ENCODE measurements at places on chromosomes 3 and 15. TPM values are rescaled to one million over a fixed set of nuclear protein-coding genes. Genes with fewer than 3 reads are reported as not detected.

The SEMA3G gene
- total RNA-seq: under 0.01 TPM

The EPHB3 gene
- total RNA-seq: 4.1 TPM

DNA sequence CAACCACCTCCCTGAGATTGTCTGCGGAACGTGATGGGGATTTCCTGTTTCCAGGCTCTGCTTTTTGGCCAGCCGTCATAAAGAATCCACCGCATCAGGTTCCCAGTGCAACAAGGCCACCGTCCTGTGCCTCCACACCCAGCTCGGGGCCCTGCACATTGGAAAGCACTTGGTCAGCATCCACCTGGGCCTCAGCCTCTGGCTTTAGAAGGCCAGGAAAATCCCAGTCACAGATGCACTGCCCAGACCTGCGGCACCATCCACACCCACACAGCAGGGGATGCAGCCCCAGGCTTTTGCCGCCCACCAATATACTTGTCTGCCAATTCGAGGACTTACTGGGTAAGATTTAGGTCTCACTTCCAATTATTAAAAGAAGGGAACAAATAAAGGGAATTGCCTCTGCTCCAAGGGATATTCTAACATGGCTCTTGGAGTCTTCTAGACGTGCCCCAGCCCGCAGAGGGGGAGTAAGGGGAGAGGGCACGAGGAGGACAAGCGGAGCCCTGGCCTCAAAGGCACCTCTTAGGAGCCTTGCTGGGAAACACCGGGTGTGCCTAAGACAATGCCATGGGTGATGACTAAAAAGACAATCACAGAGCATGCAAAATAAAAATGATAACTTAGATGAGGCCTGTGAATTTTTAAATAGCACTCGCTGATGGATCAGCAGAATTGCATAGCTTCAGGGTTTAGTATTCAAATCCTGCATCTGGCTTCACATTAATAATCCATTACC, 169.2 kb downstream of the FOXP1 start:
- no peak for DNase-seq

DNA sequence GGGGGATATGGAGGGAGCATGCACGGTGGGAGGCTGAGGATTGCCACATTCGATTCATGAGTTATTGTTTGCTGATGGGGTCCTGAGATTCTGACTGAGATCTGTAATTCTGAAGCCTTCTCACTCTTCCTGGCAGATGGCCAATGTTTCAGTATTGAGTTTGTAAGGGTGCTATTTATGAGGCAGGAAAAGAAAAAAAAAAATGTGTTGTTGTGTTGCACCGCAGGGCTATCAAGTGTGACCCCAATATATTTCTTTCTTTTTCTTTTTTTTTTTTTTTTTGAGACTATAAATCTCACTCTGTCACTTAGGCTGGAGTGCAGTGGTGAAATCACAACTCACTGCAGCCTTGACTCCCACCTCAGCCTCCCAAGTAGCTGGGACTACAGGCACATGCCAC, 3.2 kb upstream of the SENP2 start:
- no peak for DNase-seq

- no peak for DNase-seq
Observed at GRCh38 chr15:83919978-83920510, 266.1 kb downstream of the ADAMTSL3 start.

DNA sequence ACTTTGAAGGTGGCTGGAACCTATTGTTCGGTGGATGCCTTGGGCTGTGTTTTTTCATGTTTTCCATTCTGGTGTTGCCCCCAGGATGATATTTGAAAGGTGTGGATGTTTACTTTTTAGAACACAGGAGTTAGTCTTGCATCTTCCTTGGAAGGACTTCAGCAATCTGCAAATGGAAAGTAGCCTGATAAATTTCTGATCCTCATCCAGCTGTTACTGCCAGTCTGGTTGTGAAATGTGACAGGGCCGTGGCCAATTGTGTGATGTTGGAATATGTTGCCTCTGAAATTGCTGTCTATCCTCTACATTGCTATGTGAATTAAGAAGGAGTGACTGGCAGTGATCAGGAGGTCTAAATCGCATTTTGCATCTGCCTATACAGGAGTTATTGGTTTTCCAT, 382.5 kb upstream of the C2CD4B start:
- DNase-seq: no peak

- no peak for DNase-seq
Observed at GRCh38 chr15:70257047-70257446, 159.3 kb upstream of the TLE3 start.

DNA sequence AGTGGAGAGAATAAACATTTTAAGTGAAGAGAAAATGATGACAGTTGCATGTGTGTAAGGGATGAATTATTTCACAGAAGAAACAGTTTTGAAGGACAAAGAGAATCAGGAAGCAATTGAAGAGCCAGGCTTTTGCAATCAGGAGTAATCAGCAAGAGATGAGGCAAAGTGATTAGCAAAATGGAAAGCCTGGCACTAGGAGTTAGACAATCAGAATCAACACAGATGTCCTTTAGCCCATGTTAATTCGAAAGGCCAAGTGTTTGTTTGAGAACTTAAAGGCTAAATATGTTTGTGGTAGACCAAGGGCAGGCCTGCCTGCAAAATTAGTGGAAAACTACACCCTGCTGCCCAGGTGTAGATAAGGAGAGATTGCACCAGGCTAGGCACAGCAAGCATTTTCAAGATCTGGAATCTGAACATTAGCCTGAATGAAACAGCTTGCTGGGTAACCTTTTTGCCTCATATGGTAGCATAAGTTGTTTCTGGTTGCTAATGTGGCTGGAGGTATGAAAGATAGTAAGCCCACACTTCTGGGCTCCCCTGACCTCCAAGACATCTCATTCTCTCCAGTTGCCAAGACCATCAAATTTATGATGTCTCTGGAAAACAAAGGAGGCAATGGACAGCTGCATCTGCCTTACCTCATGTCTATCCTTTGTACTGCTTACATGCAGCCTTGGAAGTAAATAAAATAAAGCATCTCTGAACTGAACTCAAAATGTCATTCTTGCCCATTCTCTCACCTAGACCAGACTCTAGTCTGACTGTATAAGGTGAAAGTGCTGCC, 22.0 kb upstream of the LEKR1 start:
- DNase-seq: no peak

- no peak for DNase-seq
Observed at GRCh38 chr15:85950101-85950500, 129.6 kb upstream of the AGBL1 start.

DNA sequence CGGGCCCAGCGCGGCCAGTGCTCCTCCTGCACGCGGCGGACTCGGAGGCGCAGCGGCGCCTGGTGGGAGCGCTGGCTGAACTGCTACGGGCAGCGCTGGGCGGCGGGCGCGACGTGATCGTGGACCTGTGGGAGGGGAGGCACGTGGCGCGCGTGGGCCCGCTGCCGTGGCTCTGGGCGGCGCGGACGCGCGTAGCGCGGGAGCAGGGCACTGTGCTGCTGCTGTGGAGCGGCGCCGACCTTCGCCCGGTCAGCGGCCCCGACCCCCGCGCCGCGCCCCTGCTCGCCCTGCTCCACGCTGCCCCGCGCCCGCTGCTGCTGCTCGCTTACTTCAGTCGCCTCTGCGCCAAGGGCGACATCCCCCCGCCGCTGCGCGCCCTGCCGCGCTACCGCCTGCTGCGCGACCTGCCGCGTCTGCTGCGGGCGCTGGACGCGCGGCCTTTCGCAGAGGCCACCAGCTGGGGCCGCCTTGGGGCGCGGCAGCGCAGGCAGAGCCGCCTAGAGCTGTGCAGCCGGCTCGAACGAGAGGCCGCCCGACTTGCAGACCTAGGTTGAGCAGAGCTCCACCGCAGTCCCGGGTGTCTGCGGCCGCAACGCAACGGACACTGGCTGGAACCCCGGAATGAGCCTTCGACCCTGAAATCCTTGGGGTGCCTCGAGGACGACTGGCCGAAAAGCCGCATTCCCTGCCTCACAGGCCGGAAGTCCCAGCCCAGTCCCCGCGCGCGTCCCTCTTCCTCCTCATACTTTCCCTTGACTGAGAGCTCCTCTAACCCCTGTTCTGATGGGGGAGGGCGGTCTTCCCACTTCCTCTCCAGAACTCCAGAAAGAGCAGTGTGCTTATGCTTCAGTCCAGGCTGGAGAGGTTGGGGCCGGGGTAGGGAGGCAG, 1.4 kb upstream of the IL17RC start:
- peak; percentile 87 for DNase-seq
